ENCODE measurements at places on chromosomes 5 and 9. TPM values are rescaled to one million over a fixed set of nuclear protein-coding genes. Genes with fewer than 3 reads are reported as not detected.

- DNase-seq, result no peak
Measured at GRCh38 chr5:54844905-54845566, 140.4 kb downstream of the ESM1 start.

DNA sequence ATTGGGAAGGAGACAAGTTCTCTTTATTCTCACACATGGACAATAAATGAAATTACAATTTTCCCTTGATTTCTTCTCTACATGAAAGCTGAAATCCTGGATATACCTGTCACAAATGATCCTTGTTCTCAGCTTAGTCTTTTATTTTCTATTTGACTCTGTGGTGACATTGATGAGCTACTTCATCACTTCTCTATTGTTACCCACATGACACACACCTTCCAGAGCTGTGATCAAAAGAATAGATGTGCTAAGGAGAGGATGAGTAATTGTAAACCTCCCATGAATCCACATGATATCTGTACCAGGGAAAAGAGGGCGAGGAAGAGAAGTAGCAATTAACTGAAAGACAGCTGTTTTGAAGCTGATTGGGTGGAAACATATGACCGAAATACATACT lies 102.0 kb downstream of the CAVIN4 start:
- no peak for DNase-seq

GRCh38 chr9:125649826-125650225 lies 57.2 kb downstream of the MAPKAP1 start:
- DNase-seq, result no peak

GRCh38 chr5:6432206-6432605 lies 16.5 kb upstream of the UBE2QL1 start:
- no peak for DNase-seq

GRCh38 chr5:142400415-142400814 lies 75.6 kb upstream of the SPRY4 start:
- no peak for DNase-seq

DNA sequence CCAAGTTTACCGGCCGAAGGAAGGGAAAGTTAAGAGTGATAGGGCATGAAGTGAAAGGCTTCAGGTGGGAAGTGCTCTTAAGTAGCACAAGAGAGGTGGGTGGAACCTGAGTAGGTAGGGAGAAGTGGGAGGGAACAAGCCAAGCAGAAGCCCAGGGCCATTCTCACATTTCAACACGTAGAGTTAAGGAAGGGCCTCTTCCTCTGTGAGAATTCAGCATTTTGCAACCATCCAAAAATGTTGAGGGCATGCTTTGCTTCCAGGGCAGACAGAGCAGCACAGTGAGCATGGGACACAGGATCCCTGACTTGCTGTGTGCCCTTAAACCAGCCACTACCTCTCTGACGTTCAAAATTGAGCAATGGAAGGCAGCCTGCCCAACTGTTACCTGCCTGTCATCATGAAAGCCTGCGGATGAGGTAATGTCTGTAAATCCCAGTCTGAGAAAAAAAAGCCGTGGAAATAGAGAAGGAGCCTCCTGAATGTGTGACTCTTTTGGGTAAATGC lies 3.3 kb downstream of the CYFIP2 start:
- no peak for DNase-seq

DNA sequence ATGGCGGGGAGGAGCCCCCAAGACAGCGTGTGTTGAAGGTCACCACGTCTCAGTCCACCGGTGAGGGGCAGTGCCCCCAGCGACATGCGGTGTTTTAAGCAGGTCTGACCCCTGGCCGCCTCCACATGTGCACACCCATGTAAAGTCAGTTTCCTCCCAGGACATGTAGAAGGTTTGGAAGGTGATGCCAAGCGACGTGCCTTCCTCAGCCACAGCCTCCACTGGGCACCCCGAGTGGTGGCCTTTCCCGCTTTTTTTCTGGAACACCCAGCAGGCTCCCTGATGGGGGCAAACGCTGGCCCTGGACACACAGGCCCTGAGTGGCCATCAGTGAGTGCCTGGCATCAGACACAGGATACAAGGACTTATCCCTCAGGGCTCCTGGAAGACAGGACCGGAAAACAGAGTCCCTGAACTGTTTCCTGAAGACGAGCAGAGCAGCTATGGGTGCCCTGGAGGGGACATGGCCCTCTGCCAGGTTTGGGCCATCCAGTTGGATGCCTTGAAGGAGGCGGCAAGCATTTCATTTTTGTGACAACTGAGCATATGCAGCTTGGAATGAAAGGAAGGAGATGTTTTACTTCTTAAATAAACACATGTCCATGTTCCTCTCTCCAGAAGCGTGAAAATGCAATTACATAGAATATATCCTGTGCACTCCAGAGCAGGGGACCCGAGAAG lies 275.8 kb upstream of the IRX2 start:
- no peak for DNase-seq

GRCh38 chr5:55597014-55597981 lies 62.5 kb upstream of the PLPP1 start:
- peak; percentile 91 for DNase-seq

DNA sequence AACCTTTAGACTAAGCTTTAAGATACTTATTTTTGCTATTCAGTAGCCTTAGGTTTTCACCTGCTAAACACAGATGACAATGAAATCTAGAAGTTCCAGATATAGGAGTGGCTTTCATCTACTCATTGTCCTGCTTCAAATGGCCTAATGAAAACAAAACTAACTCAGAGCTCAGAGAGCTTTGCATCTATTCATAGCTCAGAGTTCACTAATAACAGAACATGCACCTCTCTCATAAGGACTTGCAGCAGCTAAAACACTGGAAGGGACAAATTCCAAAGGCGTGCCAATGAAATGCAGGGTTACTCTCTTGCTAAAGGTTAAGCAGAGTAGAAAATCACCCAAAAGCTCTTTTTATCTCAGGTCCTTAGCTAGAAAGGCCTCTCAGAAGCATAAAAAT lies 29.0 kb downstream of the SLC31A2 start:
- DNase-seq, result no peak

DNA sequence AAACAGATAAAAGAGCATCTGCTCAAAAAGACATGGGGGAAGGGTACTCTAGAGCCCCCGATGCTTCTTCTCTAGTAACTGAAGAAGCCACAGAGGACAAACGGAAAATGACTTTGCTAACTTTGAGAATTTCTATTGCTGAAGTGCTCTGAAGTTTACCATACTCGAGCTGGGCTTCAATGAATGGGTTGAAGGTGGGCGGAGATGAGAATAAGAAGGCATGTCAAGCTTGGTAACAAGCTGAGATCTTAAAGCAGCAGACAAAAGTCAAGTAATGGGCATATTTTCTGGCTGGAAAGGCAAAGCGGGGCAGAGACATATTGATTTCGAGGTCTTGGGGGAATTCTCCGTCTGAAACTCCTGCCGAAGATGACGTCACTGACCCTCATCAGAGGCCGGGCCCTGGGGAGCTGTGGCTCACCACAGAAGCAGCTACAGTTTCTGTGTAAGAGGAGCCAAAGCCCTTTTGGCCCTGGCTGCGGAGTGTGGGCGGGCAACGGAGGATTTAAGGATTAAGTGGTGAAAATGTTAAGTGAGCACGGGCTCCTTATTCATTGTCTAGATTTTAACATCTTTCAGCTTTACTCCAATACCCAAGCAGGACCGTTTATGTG lies 115.8 kb upstream of the SLIT3 start:
- DNase-seq, result no peak

DNA sequence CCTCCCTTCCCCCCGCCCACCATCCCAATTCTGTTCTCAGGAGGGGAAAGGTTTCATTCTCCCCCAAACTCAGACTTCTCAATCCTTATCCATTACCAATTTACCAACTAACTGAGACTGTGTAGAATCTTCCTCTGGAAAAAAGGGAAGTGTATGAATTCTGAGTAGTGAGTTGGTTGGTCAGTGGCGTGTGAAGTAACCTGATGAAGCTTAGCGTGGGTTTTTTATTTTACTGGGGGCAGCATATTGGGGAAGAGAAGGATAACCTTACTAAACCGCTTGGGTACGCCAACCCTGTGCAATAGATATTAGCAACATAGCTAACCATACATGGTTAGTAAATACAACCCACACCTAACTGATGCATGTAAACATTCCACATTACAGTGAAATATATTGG lies 1.1 kb upstream of the DNAJC21 start:
- no peak for DNase-seq

- no peak for DNase-seq
Measured at GRCh38 chr5:110925398-110925797, 146.1 kb upstream of the TSLP start.

- no peak for DNase-seq
Measured at GRCh38 chr9:37340961-37341360, 81.5 kb upstream of the GRHPR start.

CD180 gene
- 0.81 TPM for total RNA-seq

CNTNAP3B gene
- total RNA-seq, result 52.0 TPM

ST6GALNAC4 gene
- total RNA-seq, result 24.0 TPM
